ENCODE measurements at places on chromosomes 1 and 21.

- DNase-seq = no peak
Measured at GRCh38 chr1:201295861-201296260, 12.6 kb downstream of the PKP1 start.

- no peak for DNase-seq
Measured at GRCh38 chr1:23727362-23727811, 15.9 kb upstream of the ELOA start.

DNA sequence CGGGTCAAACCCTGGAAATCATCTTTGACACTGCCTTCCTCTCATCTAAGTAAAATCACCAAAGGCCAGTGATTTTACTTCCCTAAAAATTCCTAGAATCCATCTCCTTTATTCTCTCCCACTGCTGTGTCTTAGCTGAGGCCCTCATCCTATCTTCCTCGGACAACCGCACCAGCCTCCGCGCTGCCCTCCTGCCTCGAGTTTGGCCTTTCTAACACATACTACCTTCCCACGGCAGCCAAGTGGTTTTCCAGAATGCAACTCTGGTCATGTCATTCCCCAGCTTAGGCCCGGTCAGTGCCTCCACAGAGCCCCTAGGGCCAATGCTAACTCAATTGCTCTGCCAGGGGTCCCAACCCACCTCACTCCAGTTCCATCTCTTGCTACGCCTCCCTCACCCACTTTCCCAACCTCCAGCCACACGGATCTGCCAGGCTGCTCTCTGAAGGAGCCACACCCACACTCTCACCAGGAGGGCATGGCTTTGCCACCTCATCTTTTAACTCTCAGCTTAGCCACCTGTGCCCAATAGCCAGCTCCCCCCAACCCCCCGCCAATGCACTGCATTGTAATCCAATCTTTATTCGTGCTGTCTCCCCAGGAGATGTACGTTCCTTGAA is 6.8 kb downstream of the TMEM9 start:
- DNase-seq = no peak

- no peak for DNase-seq
Measured at GRCh38 chr1:12229386-12229834, 420 bp upstream of the VPS13D start.

DNA sequence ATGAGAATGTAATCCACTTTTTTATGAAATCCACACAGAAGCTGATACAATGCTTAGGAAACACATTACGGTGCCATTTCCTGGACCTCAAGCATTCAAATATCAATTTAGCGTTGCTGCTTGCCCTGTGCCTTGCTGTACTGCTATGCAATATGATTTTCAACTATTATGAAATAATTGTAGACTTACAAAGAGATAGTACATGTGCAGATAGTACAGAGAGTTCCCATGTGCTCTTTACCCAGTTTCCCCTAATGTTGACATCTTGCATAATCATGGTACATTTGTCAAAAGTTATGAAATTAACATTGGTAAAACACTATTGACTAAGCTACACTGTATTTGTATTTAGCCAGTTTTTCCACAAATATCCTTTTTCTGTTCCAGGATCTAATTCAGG is 37.7 kb upstream of the PTBP2 start:
- DNase-seq = no peak

GRCh38 chr1:9341301-9341845 is 48.7 kb downstream of the SPSB1 start:
- no peak for DNase-seq

GRCh38 chr1:107297681-107298080 is 156.8 kb downstream of the NTNG1 start:
- DNase-seq = no peak

DNA sequence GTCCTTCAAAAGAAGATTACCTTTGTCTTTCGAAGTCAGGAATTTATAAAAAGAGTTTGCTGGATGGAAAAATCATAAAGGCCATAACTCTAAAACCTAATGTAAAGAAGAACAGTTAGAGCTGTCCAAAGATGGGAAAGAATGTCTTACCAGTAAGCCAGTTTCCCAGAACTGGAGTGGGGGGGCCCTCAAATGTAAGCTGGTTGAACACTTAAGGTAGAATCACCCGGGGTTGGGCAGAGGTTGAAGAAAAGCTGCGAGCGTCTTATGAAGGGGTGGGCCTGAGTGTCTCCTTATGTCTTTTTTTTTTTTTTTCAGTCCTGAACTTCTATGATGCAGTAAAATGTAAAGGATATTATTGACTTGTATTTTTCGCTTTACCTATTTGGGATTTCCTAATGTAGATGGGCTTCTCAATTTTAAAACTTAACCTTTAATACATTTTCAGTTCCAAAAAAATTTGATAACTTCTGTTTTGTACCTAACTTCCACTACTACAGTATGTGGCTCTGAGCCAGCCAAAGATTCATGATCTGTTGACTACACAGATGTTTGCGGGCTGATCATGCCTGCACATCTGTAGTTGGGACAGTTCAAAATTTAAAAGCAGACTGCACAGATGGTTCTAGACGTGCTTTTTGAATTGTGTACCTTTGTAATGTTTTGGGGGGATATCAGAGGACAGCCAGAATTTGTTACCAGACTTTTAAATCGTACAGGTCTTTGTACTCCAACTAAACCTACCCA is 43.6 kb downstream of the NFYC start:
- DNase-seq = no peak

DNA sequence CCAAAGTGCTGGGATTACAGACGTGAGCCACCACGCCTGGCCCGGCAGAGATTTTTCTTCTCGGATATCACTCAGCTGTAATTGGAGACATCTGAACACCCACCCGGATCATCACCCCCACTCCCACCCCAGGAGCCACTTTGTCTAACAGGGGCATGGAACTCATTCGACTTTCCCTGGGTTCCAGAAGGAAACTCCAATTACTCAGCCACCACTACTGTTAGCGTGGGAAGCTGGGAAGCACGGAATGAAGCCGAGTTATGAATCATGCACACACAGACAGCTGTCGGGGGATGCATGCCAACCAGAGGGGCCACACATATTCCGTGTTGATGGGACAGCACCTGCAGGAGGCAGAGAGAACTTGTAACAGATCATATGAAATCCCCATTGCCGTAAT is 85.2 kb downstream of the HLCS start:
- no peak for DNase-seq

DNA sequence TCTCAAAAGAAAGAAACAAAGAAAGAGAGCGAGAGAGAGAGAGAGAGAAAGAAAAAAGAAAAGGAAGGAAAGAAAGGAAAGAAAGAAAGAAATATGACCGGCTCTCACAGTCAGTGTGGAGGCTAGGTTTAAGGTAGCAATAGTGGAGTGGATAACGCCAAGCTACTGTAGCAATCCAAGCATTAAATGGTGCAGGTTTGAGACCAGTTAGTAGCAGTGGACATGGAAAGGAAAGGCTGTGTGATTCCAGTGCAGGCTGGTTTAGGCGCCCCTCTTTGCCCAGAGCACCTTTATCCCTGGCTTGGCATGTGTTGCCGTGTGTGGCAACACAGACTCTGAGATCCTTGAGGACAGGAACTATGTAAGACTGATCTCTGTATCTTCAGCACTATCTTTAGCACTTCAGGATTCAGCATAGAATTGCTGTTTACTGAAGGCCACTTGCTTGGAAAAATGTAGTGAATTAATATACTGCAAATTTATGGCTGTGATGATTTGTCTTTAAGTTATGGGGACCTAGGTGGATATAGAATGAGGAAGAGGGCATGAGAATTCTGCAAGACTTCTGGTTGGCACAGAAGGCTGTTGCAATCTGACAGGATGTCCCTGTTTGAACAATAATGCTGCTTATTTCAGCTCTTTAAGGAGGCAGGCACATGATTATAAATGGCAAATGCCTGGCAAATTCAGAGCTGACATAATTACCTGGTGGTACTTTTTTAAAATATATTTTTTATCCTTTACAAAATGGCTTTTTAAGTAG is 10.8 kb upstream of the OSBPL9 start:
- DNase-seq = no peak

GRCh38 chr1:9825093-9826074 is 1.6 kb upstream of the CLSTN1 start:
- DNase-seq = no peak

- no peak for DNase-seq
Measured at GRCh38 chr1:234270093-234270492, 103.2 kb upstream of the COA6 start.

GRCh38 chr21:22993822-22994574 is 1995.8 kb downstream of the NCAM2 start:
- DNase-seq = no peak

DNA sequence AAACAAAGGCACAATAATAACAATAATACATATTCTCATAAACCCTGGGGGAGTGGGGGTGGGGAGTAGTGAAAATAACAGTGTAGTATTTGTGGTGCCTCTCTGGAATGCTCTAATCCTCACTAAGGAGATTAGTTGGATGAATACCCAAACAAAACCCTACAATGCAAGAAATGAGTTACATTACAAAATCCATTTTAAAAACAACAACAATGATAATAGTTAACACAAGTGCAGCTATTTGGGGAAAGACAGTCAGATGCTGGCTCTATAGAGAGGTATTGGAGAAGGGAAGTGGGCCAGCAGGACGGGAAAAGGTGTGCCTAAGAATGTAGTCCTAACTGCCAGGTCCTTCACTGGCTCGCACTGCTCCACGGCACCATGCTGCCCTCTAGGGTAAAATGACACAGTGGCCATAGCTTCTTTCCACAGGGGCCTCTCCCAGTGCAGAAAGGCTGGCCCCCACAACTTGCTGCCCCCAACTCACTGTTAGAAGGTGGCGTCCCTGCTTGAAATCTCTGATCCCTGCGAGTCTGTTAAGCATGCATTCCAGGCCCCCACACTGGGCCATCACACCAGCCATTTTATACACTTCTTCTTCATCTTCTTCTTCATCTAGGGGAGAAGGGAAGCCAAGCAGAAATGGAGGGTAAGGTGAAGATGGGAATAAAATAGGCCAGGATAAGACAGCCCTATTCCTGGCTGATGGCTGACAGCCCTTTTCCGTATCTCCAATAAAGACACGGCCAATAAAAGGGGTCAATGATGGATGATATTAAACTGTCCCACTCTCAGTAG is 113.8 kb downstream of the UBR4 start:
- no peak for DNase-seq

- no peak for DNase-seq
Measured at GRCh38 chr1:168360151-168361021, 79.7 kb downstream of the TBX19 start.

DNA sequence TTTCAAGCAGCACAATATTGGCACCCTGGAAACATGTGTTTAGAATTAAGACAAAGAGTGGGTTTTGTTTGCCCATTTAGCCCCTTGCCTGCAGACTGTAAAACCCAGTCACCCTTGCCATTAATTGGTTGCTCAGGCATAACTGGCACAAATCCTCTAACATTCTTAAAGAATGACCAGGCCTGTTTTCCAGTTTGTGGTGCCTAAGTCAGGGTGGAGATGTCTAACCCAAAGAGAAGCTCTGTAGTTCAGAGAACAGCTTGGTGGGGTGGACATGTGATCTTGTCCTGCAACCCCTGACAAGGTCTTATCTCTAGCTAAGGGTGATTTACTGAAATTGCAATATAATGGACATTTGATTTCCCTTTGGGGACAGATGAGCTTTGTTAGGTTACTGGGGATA is 8.8 kb upstream of the ANGPTL7 start:
- DNase-seq = no peak

GRCh38 chr1:33460144-33460543 is 12.3 kb upstream of the ZSCAN20 start:
- DNase-seq = no peak

- DNase-seq = no peak
Measured at GRCh38 chr1:205256951-205257625, 29.3 kb downstream of the TMCC2 start.

- DNase-seq = no peak
Measured at GRCh38 chr1:68542586-68542985, 45.7 kb upstream of the DEPDC1 start.

GRCh38 chr1:74502432-74502831 is 10.0 kb downstream of the LRRC53 start:
- DNase-seq = no peak

GRCh38 chr1:10738061-10739058 is 58.1 kb downstream of the CASZ1 start:
- DNase-seq = no peak

DNA sequence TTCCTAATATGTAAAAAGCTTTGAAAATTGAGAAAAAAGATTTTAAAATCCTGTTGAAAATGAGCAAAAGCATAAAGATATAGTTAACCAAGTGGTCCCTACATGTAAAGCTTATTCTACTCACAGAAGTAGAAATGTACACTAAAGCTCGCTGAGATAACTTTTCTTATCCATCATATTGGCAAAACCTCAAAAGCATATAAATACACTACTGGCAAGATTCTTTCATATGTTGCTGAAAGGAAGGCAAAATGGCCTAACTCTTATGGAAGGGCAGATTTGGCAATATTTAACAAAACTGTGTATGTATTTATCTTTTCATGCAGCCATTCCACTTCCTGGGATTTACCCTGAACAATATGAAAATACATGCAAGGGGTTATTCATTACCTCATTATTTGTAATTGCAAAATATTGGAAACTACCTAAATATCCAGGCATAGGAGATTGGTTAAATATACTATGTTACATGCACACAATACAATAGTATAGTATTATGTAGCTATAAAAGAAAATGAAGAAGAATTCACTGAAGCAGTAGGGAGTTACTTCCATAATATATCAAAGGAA is 43.2 kb upstream of the LYPLAL1 start:
- DNase-seq = no peak

Measured in stimulated activated CD4-positive, alpha-beta T cell treated with anti-CD3 and anti-CD28 coated beads, Interleukin-1b, Interleukin-23, amount 100 ng/mL, for 1 hour (primary cell).